LHCN-M2 (cell line): ENCODE measurements at places on chromosomes 13 and 19. TPM values are rescaled to one million over a fixed set of nuclear protein-coding genes. Genes with fewer than 3 reads are reported as not detected.

DNA sequence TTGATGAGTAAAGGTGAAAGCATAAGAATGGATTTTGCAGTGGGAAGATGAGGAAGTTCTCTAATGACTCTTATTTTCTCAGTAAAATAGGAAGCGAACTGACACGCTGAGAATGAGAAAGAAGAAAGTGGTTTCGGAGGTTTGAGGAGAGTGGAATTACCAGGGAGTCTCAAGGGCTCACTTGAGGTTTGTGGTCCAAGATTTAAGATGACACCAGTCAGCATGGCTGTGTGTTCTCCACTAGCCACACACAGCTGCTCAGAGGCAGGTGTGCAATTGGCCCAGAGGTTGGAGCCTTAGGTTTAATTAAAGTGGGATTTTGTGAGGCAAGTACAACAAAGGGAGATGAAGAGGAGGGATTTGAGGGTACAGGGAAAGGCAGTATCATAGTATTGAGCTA is 99.6 kb upstream of the NBEA start:
- no peak for DNase-seq

GRCh38 chr13:90899416-90899815 is 448.1 kb upstream of the MIR17HG start:
- no peak for DNase-seq

DNA sequence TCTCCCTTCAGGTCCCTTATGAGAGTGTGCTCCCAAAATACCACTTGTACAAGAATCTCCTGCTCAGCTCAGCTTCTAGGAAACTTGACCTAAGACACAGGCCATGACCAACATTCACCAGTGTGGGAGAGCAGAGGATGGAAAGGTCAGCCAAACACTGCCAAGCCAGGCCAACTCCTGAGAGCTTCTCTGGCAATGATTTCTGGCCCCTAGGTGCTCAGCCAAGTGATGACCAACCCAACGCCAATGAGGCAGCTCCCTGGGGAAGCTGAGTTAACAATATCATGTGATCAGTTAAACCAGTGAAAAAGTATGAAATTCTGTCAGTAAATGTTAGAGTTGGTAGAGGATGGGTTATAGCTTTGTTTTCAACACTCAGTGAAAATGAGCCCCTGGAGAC is 49.1 kb upstream of the FLT1 start:
- no peak for DNase-seq

- DNase-seq, result no peak
Observed at GRCh38 chr13:110310541-110311442, 3.7 kb downstream of the COL4A2 start.

DNA sequence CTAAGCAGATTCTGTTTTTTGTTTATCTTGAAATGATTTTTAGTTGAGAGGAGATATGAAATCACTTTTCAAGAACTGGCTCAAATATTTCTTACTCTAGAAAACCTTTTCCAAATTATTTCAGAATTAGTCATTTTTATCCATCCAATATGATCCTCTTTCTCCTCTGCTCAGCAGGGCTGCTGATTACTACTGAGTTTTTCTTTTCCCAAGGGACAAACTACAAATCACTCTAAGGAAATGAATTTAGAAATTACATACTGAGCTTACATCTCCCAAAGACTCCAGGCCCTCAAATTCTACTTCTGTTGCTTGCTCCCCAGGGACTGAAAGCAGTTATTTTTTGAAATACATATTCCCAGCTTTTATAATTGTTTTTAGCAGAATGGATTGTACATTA is 87.4 kb upstream of the UFM1 start:
- DNase-seq, result peak; percentile 78

DNA sequence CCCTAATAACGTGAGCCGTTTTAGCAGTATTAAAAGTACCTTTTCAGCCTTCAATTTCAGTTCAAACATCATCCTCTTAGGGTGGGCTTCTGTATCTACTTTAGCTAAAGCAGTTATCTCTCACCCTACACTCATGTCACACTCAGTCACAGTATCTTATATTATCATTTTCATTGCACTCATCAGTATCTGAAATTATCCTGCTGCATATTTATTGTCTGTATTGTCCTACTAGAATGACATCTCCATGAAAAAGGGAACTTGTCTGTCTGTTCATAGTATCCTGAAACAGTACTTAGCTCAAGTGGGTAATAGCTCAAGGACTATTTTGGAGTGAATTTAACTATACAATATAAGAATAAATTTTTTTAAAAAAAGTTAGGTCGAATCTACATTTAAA is 19.9 kb upstream of the RFC3 start:
- no peak for DNase-seq

GRCh38 chr13:50635504-50635903 is 208.0 kb downstream of the DLEU7 start:
- no peak for DNase-seq

DNA sequence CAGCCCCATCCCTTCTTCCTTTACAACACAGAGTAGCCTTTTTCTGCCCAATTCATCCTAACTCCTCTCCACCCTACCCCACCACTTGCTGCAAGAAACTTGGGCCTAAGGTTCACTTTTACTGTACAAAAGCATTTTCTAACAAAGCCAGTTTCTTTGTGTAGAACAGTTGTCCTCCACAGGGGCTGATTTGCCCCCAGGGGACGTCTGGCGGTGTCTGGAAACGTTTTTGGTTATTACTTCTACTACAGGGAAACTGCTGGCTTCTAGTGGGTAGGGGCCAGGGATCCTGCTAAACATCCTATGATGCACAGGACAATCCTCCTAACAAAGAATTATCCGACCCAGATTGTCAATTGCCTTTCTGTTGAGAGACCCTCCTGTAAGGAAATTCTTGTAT is 7.3 kb upstream of the LMO7 start:
- DNase-seq, result no peak

DNA sequence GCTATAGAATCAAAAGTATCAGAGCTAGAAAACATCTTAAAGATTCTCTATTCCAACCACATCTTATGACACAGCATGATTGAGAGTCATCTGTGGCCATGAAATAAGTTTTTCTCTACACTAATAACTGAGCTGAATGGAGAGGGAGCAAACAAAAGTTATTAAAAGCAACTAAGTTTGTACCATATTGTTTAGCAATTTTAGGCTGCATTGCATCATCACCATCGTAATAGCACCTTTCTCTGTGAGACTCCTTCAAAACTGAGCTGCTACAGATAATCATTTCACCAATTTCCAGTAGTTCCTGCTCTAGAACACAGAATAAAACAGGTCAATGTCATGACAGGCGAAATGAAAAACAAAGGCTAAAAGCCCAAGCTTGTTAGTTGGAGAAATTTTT is 1183.9 kb downstream of the DIAPH3 start:
- no peak for DNase-seq

- no peak for DNase-seq
Observed at GRCh38 chr13:60026286-60026685, 137.4 kb downstream of the DIAPH3 start.

GRCh38 chr13:49213997-49214916 is 5.9 kb upstream of the MLNR start:
- no peak for DNase-seq

GRCh38 chr19:2487842-2488241 is 11.9 kb downstream of the GADD45B start:
- no peak for DNase-seq

GRCh38 chr19:2983351-2984214 is 6.2 kb downstream of the TLE6 start:
- peak; percentile 20 for DNase-seq

- no peak for DNase-seq
Observed at GRCh38 chr13:65854431-65854830, 1375.7 kb downstream of the PCDH9 start.

- DNase-seq, result no peak
Observed at GRCh38 chr13:49867834-49868233, 68.3 kb downstream of the SPRYD7 start.

TYROBP gene
- total RNA-seq, result not detected in 2 replicates

LILRB5 gene
- total RNA-seq, result not detected in 2 replicates

GPI gene
- 186 and 194 TPM in 2 replicates for total RNA-seq

PGLYRP2 gene
- not detected in 2 replicates for total RNA-seq

HSPB6 gene
- total RNA-seq, result 0.29 TPM in 1 of 2 replicates, not detected in the other

PRKACA gene
- 64.7 and 76.2 TPM in 2 replicates for total RNA-seq

HIF3A gene
- total RNA-seq, result not detected in 2 replicates
